ENCODE measurements at places on chromosomes 13 and 19. TPM values are rescaled to one million over a fixed set of nuclear protein-coding genes. Genes with fewer than 3 reads are reported as not detected.

The SYT5 gene
- total RNA-seq = not detected

The SLC10A2 gene
- not detected for total RNA-seq

The ZNF526 gene
- total RNA-seq = 10.3 TPM

The CEACAM3 gene
- total RNA-seq = not detected

The TSHZ3 gene
- 9.3 TPM for total RNA-seq

The PRR20A gene
- not detected for total RNA-seq

DNA sequence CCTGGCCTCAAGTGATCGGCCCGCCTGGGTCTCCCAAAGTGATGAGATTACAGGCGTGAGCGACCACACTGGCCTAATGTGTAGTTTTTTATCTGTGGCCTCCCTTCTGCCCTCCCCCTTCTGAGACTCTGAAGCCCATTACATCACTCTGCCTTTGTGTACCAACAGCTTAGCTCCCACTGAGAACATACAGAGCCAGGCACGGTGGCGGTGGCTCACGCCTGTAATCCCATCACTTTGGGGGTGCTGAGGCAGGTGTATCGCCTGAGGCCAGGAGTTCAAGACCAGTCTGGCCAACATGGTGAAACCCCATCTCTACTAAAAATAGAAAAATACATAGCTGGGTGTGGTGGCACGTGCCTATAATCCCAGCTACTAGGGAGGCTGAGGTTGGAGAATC is 12.6 kb downstream of the NCR1 start:
- DNase-seq = no peak

GRCh38 chr13:74299721-74300120 is 165.5 kb upstream of the KLF12 start:
- DNase-seq = no peak

GRCh38 chr19:5719274-5719960 is 529 bp downstream of the LONP1 start:
- DNase-seq = no peak

Data from thoracic aorta (tissue), 2 donors.